ENCODE measurements at places on chromosomes 7 and 10. TPM values are rescaled to one million over a fixed set of nuclear protein-coding genes. Genes with fewer than 3 reads are reported as not detected.
A peak's percentile ranks its signal among the peaks of the same experiment; 100 is the strongest.

GRCh38 chr7:97671571-97671970 is 60.3 kb upstream of the TAC1 start:
- no peaks in the 10 kb centered on the region for H3K4me1 ChIP-seq
- H3K27ac ChIP-seq: no peak overlapping the region
- no peaks in the 10 kb centered on the region for H3K36me3 ChIP-seq
- no peak overlapping the region for H3K4me3 ChIP-seq
- no peaks in the 10 kb centered on the region for H3K27me3 ChIP-seq

DNA sequence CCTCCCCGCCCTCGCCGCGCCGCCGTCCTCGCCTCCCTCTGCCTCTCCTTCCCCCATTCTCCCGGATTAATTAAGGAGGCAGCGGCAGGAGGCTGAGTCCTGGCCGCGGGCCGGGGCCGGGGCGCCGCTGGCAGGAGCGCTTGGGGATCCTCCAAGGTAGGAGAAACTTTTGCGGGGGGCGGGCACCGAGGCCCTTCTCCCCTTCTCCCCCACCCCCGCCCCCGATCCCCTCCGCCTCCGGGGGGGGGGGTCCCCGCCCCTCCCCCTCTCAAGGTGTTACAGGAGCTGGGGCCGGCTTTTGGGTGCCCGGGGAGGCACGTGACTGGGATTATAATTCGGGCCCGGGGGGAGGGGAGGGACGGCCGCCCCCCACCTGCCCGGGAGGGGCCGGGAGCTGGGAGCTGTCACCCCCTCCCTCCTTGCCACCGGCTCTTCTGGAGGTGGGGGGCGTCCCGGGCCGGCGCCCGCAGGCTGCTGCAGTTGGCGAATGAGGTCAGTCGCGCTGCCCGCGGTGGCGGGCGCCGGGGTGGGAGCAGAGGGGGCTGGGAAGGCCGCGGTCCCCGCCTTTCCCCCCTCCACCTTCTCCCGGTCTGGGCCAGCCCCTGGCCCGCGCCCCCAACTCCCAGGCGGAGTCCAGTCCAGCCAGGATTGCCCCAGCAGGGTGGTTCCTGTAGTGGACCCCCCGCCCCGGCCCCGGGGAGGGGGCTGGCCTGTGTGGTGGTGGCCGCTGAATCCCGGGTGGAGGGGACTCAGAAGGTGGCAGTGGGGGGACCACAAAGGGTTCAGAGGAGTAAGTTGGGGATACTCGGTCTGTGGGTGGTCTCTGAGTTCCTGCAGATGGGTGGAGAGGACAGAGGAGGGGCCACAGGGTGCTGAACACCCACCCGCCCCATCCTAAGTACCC is 567 bp downstream of the GTF2IRD1 start:
- H3K27me3 ChIP-seq: no peaks in the 10 kb centered on the region
- H3K4me1 ChIP-seq: peaks cover 33% of the 10 kb centered on the region
- H3K27ac ChIP-seq: peak overlapping the region; percentile 80
- peak overlapping the region; percentile 83 for H3K4me3 ChIP-seq

GRCh38 chr10:65838811-65839210 is 1087.0 kb upstream of the LRRTM3 start:
- no peaks in the 10 kb centered on the region for H3K36me3 ChIP-seq
- H3K27me3 ChIP-seq: no peaks in the 10 kb centered on the region
- H3K27ac ChIP-seq: no peak overlapping the region
- no peak for DNase-seq
- H3K4me3 ChIP-seq: no peak overlapping the region

The ZNF12 gene
- 18.2 TPM for total RNA-seq

The DDC gene
- not detected for total RNA-seq

The FANK1 gene
- total RNA-seq: 7.4 TPM

The CALML3 gene
- total RNA-seq: 87.1 TPM

The FAM24A gene
- not detected for total RNA-seq
